Stimulated activated CD4-positive, alpha-beta T cell treated with anti-CD3 and anti-CD28 coated beads, TNF-alpha, amount 100 ng/mL, for 1 hour (primary cell): ENCODE measurements at places on chromosomes 3 and 15.
A peak's percentile ranks its signal among the peaks of the same experiment; 100 is the strongest.

DNA sequence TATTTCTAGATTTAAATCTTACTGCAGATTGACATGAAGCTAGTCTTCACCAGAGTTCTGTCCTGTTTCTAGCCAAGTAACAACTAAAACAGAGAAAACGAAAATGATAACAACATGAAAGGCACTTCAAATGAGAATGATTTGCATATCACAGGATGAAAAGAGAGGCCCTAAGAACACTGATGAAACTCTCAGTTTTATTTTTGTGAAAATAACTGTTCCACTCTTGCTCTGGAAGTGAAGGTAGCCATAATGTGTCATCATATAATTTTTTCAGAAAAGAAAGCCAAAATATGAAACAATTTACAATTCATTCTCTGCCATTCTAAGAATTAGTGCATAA lies 274.4 kb downstream of the ADAMTSL3 start:
- DNase-seq = no peak

GRCh38 chr15:50145451-50145872 lies 26.4 kb upstream of the ATP8B4 start:
- DNase-seq = no peak

DNA sequence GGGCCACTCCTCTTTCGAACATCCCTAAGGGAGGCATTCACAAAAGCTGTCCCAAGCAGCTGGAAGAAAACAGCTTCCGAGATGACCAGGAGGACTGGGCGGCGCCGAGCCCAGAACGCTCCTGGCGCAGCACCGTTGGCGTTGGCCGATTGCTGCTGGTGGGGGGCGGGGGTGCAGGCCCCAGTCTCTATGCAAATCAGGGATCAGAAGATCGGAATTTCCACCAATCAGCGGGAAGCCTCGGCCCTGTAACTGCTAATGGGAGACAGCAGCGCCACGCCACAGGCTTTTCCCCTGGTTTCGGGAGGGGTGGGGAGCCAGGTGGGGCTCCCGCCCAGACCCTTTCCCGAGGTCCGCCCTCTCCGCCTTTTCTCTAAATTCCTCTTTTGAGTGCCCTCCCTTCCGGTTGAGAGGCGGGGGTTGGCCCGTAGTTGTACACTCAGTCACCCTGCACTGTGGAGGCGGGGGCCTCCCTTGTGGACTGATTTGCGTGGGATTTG lies 27.0 kb downstream of the HMCES start:
- DNase-seq = peak; percentile 18

- DNase-seq = no peak
These were observed 37.5 kb downstream of the TTC23 start for GRCh38 chr15:99211926-99212325.

DNA sequence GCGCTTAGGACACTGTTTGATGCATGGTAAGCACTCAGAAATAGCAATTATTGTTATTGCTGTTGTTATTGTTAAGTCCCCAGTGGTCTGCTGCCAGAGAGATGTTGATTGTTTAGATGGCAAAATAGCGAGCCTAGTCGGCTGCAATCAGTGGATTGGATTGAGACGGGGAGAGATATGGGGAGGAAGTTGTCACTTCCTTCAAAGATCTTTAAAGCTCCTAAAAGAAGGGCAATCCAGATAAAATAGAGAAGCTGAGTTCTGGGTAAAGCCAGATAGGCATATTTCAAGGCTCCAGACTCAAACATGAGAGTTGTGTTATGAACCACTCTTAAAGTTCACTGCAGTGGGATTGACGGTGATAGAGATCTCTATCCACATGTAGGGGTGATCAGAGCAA lies 64.5 kb downstream of the RYR3 start:
- no peak for DNase-seq

GRCh38 chr3:87120881-87121280 lies 106.2 kb upstream of the CHMP2B start:
- DNase-seq = no peak
